ENCODE measurements at places on chromosomes 7 and 10. TPM values are rescaled to one million over a fixed set of nuclear protein-coding genes. Genes with fewer than 3 reads are reported as not detected.

- peak; percentile 83 for DNase-seq
Observed at GRCh38 chr10:101014230-101014884, 14.7 kb downstream of the LZTS2 start.

DNA sequence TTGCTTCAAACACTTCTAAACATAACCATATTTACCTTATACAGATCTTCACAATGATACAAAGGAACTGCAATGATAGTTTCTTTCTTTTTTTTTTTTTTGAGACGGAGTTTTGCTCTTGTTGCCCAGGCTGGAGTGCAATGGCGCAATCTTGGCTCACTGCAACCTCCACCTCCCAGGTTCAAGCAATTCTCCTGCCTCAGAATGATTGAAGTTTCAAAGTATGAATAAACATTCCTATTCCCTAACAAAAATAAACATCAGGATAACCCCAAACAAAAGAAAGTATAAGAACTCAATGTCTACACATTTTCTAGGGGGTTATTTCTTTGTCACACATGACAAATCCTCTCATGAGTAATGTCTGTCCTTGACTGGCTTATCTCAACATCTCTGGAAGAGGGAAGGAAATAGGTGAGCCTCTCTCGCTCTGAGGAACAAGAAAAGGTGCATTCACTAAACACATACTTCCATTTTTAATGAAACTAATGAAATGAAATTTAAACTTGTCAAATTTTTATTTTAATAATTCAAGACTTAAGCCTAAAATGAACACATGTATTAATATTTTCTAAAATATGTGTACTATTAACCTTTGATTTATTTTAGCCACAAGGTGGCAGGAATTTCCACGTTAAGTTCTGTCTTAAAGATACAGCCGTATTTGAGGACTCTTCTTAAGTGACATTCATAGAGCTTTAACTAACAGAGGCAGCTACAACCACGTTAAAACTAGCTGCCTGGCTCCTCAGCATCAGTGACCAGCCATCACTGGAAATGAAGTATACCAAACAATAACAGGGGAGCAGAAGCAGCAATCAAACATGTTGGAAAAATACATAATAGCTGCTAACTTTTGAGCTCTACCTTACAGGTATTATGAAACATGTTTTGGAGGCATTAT, 58.3 kb downstream of the MALSU1 start:
- DNase-seq: no peak

- no peak for DNase-seq
Observed at GRCh38 chr7:81604808-81605174, 165.1 kb downstream of the HGF start.

- no peak for DNase-seq
Observed at GRCh38 chr10:11243425-11244222, 226.0 kb downstream of the CELF2 start.

- no peak for DNase-seq
Observed at GRCh38 chr7:106327538-106328481, 43.0 kb upstream of the NAMPT start.

The ZPBP gene
- total RNA-seq: not detected

- no peak for DNase-seq
Observed at GRCh38 chr10:47237316-47238260, 62.4 kb upstream of the GDF10 start.

Data from psoas muscle (tissue), 8 donors.